LHCN-M2 (cell line): ENCODE measurements at places on chromosomes 5 and 9. TPM values are rescaled to one million over a fixed set of nuclear protein-coding genes. Genes with fewer than 3 reads are reported as not detected.

MYMK gene
- 0.63 TPM in 1 of 2 replicates, not detected in the other for total RNA-seq

PSAT1 gene
- 21.0 and 24.8 TPM in 2 replicates for total RNA-seq

ORM1 gene
- not detected in 2 replicates for total RNA-seq

PTPRD gene
- not detected in 2 replicates for total RNA-seq

SLC6A7 gene
- not detected in 2 replicates for total RNA-seq

CCL28 gene
- total RNA-seq, result 1.5 and 4.0 TPM in 2 replicates

GABRB2 gene
- 5.9 and 10.5 TPM in 2 replicates for total RNA-seq

PCDHA10 gene
- not detected in 2 replicates for total RNA-seq

ARID3C gene
- 0.34 and 0.45 TPM in 2 replicates for total RNA-seq

SLIT3 gene
- total RNA-seq, result under 0.01 and 0.71 TPM in 2 replicates

PTGES gene
- total RNA-seq, result 0.34 and 0.64 TPM in 2 replicates

FAF2 gene
- 37.9 and 42.4 TPM in 2 replicates for total RNA-seq

CBY3 gene
- not detected in 2 replicates for total RNA-seq

KIF4B gene
- total RNA-seq, result 0.06 TPM in 2 replicates

AGXT2 gene
- total RNA-seq, result not detected in 2 replicates

PRLR gene
- 0.75 and 1.2 TPM in 2 replicates for total RNA-seq

FAM153A gene
- not detected in 2 replicates for total RNA-seq

ZNF474 gene
- 0.40 TPM in 1 of 2 replicates, not detected in the other for total RNA-seq

SLC27A4 gene
- 37.3 and 37.5 TPM in 2 replicates for total RNA-seq

GFPT2 gene
- 148 and 189 TPM in 2 replicates for total RNA-seq

CCNO gene
- 0.23 and 0.32 TPM in 2 replicates for total RNA-seq

FGD3 gene
- total RNA-seq, result not detected in 2 replicates

HMHB1 gene
- not detected in 2 replicates for total RNA-seq

DNAJC21 gene
- total RNA-seq, result 18.9 and 23.6 TPM in 2 replicates

PROB1 gene
- 6.0 and 6.2 TPM in 2 replicates for total RNA-seq
